CMK (cell line): ENCODE measurements at places on chromosomes 7 and 10.
A peak's percentile ranks its signal among the peaks of the same experiment; 100 is the strongest.

DNA sequence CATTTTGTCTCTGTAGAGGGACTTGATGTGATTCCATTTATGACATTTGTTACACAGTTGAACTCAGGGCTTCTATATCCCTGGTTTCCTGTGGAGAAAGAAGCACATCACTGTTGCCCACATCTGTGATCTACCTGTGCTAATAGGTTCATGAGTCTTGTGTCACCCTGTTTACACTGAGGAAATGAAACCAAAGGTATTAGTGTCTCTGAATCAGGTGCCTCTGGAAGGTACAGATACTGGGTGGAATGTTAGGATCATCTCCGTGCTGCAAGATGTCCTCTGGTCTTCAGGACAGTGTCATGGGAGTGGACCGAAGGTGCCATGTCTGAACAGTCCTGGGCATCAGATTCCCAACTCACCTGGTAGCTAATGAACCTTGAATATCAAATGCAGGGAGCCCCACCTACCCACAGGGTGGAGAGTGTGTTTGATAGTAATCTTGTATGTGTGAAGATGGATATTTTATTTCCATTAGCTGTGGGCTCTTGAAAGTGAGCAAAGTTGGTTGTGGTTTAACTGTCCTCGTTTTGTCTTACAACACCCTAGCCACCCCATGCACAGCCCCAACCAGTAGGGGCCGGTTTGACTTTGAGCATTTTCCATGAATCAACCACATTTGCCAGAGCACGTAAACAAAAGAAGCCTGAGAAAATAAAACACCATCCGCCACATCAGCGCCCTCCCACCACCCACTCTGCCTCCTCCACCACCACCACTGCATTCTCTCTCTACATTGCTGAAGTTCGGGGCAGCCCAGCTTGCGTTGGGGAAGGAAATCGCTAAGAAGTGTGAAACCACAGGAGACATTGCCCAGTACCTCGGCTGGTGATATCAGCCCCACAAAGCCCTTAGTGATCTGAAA lies 40.7 kb downstream of the TARP start:
- no peak for DNase-seq

GRCh38 chr10:44016589-44017482 lies 368.1 kb downstream of the CXCL12 start:
- no peak for DNase-seq

GRCh38 chr7:143258831-143259230 lies 4.4 kb upstream of the GSTK1 start:
- no peak for DNase-seq

DNA sequence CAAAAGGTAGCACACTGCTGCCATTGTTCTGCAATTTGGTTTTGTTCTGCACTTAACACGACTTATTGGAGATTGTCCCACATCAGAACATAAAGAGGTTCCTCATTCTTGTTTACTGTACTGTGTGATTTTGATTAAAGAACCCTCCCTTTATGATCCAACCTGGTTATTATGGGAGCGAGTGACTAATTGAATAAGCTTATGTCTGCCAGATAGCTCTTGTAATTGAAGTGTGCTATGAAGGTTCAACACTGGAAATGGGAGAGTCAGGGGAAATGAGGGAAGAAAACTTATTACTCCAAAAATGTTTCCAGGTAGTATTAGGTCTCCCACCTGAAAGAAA lies 33.9 kb downstream of the CASP7 start:
- no peak for DNase-seq

- no peak for DNase-seq
These were observed 109.7 kb downstream of the GNAI1 start for GRCh38 chr7:80244206-80244916.

GRCh38 chr10:127804696-127805095 lies 67.7 kb downstream of the FOXI2 start:
- no peak for DNase-seq

GRCh38 chr7:155206318-155207020 lies 91.2 kb upstream of the INSIG1 start:
- DNase-seq = peak; percentile 59

DNA sequence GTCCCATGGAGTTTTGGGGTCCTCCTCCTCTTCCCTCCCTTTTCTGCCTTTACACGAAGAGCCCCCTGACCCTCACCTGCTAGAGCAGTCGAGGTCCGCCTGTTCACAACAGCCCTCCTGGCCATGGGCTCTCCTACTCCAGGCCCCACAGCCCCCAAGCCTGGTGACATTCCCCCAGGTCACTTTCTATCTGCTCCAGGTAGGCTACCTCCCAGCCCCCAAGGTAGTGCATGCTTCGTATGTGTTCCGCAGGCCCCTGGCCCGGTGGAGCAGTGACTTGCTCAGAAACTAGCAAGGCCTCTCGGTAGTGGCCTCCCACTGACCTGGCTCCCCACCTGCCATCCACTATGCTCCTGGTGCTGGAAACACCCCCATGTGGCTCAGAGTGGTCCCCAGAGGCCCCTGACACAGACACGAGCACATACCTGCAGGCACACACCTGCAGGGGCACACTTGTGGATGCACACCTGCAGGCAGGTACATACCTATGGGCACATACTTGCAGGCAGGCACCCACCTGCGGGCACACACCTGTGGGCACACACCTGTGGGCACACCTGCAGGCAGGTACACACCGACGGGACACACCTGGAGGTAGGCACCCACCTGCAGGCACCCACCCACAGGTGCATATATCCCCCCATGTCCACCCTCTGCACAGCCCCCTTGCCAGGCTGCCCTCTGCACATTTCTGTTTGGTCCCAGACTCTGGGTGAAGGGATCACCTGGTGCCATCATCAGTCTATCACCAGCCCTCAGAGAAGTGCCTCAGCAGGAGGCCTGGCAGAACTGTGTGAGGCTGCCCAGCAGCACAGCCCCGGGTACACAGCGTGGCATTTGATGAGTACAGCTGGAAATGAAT lies 322.5 kb downstream of the PTPRN2 start:
- no peak for DNase-seq

GRCh38 chr7:15402436-15403136 lies 159.2 kb downstream of the AGMO start:
- DNase-seq = no peak

GRCh38 chr7:148849393-148850098 lies 34.5 kb downstream of the EZH2 start:
- no peak for DNase-seq

DNA sequence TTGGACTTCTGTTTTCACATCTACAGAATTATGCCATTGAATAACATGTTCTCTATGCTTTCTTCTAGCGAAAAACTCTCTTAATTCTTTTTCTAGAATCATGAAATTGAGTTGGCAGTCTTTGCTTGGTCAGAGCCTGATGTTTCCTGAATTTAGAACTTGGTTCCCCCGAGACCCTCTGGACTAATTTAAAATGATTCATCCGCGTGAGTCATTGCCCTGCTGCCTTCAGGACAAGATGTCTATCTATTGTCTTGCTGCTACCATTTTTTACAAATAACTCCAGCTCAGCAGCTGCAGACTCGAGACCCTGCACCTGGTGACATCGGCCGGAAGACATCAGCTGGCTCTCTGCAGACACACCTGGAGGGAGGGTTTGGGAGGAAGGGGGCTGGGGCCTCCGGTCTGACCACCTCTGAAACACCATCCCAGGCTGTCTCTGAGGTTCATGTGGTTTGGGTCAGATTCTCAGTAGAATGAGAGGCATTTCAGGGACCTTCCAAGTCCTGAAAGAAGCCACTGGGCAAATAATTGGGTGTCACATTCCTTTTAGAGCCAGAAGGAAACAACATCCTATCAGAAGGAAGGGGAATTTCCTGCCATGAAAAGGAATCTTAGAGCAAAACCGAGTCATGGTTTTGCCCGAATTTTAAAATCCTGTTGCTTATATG lies 20.9 kb upstream of the KLF6 start:
- no peak for DNase-seq

DNA sequence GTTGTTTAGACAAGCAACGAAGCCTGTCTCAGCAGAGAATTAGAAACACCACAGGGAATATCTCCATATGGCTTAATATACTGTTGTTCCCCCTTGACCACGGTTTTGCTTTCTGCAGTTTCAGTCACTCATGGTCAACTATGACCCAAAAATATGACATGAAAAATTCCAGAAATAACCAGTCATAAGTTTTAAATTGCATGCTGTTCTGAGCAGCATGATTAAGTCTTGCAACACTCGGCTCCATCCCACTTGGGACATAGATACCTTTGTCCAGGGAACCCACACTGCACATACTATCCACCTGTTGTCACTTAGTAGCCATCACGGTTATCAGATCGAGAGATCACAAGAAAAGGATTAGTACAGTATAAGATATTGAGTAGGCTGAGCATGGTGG lies 60.7 kb upstream of the FOXK1 start:
- DNase-seq = no peak

DNA sequence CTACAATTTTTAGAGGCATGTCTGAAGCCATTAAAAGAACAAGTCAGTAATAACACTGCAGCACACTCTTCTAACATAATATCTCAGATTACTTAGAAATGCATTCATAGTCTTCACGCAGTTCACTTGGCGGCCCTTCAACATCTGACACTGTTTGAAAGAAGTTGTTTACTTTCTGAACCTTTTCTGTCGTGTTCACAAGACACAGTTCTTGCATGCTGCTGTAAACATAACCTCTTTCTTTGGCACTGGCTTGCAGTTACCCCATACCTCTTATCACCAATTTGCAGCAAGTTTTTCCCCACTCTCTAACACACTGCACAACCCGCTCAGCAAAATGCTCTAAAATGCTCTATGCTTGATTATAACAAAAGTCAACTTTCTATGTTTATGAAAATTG lies 12.0 kb downstream of the PIP4K2A start:
- no peak for DNase-seq

DNA sequence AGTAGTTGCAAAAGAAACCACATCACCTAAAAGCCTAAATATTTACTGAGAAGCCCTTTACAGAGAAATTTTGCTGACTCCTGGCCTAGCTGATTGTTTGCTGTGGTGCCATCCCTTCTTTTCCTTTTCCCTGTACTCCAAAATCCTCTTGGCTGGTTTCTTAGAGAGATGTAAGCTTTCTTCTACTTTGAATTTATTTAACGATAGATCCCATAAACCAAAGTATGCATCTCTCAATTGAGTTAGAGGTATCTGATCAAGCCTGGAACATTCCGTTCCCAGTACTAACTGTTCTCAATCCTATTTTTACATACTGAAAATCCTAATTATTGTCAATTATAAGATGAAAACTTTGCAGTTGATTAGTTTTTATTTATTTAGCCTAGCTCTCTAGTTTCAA lies 6.3 kb downstream of the TMEM60 start:
- no peak for DNase-seq

- no peak for DNase-seq
These were observed 389.4 kb upstream of the AUTS2 start for GRCh38 chr7:69208848-69209247.

- no peak for DNase-seq
These were observed 47.0 kb upstream of the LAMB1 start for GRCh38 chr7:108049962-108050361.

DNA sequence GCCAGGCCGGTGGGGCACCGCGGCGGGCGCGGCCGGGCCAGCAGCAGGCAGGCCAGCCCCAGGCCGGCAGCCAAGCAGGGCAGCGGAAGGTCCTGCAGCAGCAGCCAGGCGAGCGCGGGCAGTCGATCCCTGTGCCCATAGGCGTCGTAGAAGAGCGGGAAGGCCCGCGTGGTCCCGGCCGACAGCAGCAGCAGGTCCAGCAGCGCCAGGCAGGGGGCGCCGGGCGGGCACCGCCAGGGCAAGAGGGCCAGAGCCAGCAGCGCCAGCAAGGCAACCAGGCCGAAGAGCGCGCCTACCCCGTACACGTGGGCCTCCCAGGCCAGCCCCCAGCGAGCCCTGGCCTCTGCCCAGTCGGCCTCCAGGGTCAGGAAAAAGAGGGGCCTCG lies 8.4 kb upstream of the RBM28 start:
- no peak for DNase-seq

DNA sequence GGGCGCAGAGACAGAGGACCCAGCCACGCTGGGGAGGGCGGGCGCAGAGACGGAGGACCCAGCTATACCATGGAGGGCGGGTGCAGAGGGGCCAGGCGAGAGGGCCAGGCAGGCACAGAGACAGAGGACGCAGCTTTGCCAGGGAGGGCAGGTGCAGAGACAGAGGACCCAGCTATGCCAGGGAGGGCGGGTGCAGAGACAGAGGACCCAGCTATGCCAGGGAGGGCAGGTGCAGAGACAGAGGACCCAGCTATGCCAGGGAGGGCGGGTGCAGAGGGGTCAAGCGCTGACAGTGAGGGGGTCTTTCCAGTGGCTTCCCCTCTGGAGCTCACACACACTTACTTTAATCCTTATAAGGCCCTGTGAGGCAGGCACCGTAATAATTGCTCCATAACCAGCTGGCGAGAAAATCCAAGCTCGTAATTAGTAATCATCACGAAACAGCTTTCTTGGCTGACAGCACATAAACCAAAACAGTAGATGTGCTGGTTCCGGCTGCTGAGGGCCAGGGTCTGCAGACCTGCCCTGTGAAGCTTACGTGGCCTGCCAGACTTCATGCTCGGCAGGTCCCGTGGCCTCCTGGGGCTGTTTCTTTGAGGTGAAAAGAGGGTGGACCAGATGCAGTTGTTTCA lies 137.2 kb downstream of the VIPR2 start:
- DNase-seq = no peak

- DNase-seq = no peak
These were observed 115.4 kb downstream of the RPS24 start for GRCh38 chr10:78148961-78149612.

DNA sequence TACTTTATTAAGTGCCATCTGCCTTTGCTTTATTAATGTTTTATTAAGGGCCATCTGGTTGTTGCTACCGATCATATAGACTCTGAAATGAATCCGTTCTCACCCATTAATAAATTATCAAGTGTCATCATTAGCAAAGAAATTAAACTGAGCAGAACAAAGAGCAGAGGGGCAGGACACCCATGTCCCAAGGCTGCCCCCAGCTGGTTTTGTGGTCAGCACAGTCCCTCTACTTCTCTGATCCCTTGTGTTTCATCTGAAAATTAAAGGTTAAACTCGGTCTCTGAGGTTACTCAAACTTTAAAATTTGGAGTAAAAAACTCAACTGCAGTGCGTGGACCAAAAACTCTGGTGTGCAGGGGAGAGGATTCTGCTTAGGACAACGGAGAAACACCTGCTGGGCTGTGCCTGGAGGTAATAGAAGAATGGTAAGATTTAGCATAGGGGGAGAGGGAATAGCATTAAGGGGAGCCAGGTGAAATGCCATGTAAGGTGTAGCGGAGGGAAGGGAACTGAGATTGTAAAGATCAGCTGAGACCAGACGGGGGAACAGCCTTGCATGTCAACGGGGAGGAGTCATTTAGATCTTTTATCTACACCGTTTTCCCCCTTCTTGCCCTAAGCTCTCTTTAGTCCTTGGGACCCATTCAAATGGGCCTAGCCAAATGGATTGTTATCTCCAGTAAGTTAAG lies 10.8 kb upstream of the GSDME start:
- no peak for DNase-seq
